ENCODE measurements at places on chromosomes 7 and 10.
A peak's percentile ranks its signal among the peaks of the same experiment; 100 is the strongest.

- DNase-seq, result peak; percentile 32
Observed at GRCh38 chr10:128150045-128150493, 23.8 kb upstream of the MKI67 start.

- no peak for DNase-seq
Observed at GRCh38 chr7:114620208-114620607, 205.6 kb downstream of the FOXP2 start.

GRCh38 chr7:22154143-22154529 lies 202.8 kb downstream of the RAPGEF5 start:
- DNase-seq, result no peak

DNA sequence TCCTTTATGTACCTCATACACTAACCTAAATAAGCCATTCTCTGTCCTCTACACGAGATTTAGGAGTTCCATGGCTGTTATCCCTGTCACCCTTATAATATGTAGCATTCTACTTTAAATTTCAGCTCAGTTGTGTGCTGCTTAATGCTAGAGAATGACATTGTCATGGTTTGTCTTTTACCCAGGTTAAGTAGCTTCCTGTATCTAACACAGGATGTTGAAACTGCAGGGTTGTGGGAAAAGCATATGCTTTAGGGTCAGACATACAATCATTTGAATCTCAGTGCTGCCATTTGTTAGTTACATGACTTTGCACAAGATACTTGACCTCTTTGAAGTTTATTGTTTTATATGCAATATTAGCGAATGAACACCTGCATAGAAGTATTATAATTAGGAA lies 235.1 kb upstream of the CACNA2D1 start:
- no peak for DNase-seq

DNA sequence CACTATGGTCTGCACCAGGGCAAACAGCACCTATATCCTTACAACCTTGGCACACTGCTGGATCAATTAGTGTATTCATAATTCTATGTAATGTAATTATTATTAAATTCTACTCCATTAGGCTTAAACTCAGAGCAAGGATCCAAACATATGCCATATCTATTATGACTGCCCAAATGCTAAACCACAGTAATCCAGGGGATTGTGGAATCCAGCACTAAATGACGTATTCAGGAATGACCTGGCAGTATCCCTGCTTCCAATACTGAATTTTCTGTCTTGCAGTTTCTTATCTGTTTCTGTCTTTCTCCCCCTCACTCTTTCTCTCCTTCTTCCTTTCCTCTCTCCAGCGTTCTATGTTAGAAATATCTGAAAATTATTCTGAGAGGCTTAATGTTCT lies 16.5 kb upstream of the UBE2D1 start:
- no peak for DNase-seq

GRCh38 chr7:151719031-151719896 lies 157.7 kb downstream of the PRKAG2 start:
- no peak for DNase-seq

DNA sequence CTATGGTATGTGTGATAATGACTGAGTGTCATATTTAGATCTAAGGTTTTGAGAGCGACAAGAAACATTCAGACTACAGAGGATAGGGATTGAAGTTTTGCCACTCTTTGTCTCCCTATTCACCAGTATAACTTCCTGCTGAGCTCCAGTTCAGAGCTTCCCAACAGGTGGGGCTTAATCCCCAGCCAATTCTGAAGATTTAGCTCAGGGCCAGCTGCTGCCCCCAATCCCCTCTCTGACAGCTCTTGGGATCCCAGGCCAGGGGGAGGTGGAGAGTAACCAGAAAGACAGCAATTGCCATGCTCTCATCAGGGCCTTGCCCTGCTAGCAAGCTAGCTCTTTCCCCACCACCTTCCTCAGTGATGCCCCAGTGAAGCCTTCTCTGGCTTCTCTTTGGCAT lies 57.8 kb downstream of the TRIL start:
- no peak for DNase-seq

DNA sequence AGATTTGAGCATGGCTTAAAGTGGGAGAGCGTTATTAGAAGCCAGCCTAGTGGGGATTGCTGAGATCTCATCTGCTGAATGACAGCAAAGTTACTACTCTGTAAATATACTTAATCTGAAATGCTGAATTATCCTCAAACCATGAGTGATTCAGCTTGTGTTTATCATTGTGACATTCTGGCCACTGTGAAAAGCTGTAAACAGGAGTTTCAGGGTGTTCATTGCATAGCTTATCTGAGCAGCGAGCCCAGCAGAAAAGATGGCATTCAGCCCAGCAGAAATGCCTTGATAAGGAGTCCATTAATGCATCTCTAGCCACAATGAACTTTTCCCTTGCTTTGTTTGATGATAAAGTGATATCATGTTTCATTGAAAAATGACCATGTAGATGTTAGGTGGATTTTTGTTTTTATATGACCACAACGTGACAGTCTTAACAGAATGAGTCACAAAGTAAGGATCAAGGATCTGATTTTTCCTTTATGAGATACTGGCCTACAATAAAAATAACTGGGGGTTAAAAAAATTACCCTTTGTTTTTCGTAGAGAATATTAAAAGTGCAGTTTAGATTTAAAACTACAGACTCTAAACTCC lies 7.8 kb downstream of the TES start:
- no peak for DNase-seq

GRCh38 chr10:34696423-34696822 lies 118.7 kb downstream of the PARD3 start:
- no peak for DNase-seq

DNA sequence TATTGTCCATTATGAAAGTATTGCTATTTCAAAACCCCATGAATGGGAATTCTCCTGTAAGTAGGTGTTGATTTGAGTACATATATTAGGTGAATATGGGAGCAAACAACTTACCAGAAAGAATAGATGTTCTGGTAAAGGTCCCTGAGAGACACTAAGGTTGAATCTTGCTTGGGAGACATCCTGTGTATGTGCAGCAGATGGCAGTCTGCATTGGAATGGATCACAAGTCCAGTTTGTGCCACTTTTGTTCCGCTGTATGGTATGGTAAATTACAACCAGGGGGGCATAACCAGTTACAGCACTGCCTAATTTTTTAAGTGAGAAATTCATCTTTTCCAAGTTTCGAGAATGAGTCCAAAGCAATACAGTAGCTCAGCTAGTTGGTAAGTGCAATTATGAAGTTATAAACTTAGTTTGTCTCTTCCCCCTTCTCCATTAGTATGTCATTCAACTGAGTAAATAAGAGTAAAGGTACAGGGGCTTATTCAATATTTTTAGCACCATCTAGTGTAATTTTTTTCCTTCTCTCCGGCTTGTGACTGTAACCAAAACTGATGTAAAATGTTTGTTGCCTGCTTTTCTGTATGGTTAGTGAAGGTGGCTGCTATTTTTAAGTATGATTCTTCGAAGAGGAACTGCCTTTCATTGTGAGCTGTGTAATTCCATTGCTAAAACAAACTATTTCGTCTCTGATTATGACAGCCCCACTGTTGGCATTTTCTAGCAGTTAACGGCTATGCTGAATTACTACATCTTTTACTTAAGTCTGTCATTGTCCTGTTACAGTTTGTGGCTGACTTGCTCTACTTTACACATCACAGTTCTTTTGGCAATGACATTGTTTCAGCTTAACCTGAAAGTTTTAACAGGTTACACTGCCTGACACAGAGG lies 2.8 kb downstream of the MCU start:
- no peak for DNase-seq

DNA sequence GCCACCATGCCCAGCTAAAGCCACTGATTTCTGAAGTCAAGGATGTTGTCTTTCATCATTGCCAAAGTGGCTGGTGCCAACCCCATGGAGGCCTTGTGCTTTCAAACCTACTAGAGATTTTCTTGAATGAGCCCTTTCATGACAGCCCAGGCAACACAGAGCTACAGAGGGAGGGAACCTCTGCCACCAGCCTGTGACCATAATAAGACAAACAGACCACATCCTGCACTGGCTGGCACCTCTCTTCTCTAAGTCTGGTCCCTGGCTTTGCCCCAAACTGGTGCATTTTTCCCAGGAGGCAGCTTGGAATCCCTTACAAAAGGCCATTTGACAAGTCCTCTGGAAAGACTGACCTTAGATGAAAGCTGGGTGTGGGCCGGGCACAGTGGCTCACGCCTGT lies 348.8 kb downstream of the GALNT17 start:
- no peak for DNase-seq

- no peak for DNase-seq
Observed at GRCh38 chr7:30252885-30253795, 31.3 kb upstream of the ZNRF2 start.

GRCh38 chr7:122212754-122213153 lies 68.7 kb upstream of the AASS start:
- no peak for DNase-seq

- DNase-seq, result no peak
Observed at GRCh38 chr10:21494191-21495001, 31.1 kb downstream of the SKIDA1 start.

- DNase-seq, result no peak
Observed at GRCh38 chr10:99720387-99720786, 11.5 kb downstream of the COX15 start.

DNA sequence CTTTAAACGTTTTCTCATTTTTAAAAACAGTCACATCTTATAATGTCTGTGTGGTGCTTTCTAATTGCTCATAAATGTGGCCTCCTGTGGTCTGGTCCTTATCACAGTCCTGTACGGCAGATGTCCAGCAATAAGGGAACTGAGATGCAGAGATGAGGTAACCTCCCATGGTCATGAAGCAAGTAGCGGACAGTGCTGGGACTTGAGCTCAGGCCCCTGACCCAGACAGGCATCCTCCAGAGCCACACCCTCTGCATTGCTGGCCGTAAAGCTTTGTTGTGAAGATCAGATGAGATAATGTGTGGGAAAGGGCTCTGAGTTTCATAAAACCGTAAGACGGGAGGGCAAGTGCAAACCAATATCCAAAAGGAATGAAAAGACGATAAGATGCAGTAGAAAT lies 48.2 kb downstream of the DYNC2I1 start:
- no peak for DNase-seq

DNA sequence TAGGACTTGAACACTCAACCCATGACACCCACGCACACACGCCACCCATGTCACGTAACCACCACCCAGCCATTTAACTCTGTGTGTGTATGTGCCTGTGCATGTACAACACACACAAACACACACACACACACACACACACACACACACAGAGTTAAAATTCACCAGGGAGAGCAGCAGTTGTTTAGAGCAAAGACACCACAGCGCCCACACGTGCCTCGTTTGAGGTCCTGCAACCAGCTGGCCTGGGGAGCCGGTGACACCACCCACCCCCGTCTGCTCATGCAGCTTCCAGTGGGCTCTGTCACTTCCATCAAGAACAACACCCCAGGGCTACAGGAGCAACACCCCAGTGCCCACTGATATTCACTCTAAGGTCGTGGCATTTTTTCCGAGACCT lies 97.4 kb downstream of the ELFN1 start:
- no peak for DNase-seq

DNA sequence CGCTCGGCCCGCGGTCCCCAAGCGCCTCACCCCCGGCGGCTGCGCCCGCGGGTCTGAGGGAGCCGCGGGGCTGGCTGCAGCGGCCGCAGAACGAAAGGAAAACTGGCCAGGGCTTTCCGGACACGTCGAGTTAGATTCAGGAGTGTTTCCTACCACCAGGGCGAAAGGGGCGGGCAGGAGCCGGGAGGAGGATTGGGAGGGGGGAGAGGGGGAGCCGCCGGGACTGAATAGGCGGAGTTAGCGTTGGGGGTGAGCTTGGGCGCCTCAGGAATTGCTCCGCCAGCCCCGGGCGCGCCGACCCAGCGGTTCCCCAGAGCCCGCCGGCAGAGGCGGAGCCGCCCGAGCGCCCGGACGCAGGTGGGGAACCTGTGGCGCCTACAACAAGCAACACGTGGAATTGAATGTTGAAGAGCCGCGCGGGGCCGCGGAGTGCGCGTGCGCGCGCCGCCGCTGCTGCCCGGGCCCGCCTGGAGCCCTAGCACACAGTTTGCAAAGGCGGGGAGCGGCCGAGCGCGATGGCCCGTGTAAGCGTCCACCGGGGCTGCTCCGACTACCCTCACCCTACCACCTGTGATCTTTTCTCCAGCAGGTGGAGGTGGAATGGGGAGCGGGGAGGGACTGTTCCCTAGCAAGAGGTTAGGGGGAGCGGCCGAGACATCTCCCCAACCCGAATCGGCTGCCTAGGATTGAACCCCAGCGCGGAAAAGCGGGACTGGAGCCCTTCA lies at the start of gene CADPS2:
CADPS2 (minus strand) TSS at position 104 of the 725 bp plus-strand sequence. CDS start 123 bp downstream, outside the sequence.
- DNase-seq, result no peak
